ENCODE measurements at places on chromosomes 7 and 10. TPM values are rescaled to one million over a fixed set of nuclear protein-coding genes. Genes with fewer than 3 reads are reported as not detected.

MSS51 gene
- 4.9 TPM for polyA plus RNA-seq

MBL2 gene
- polyA plus RNA-seq = not detected

SNX8 gene
- polyA plus RNA-seq = 41.9 TPM

PAPOLB gene
- polyA plus RNA-seq = not detected

KCNIP2 gene
- not detected for polyA plus RNA-seq

PNLIPRP3 gene
- not detected for polyA plus RNA-seq

COL13A1 gene
- not detected for polyA plus RNA-seq

OGA gene
- polyA plus RNA-seq = 15.3 TPM

CALHM3 gene
- polyA plus RNA-seq = not detected

ENTPD1 gene
- polyA plus RNA-seq = 70.4 TPM

Data from CD14-positive monocyte (primary cell).